ENCODE measurements at places on chromosomes 12 and 14.

DNA sequence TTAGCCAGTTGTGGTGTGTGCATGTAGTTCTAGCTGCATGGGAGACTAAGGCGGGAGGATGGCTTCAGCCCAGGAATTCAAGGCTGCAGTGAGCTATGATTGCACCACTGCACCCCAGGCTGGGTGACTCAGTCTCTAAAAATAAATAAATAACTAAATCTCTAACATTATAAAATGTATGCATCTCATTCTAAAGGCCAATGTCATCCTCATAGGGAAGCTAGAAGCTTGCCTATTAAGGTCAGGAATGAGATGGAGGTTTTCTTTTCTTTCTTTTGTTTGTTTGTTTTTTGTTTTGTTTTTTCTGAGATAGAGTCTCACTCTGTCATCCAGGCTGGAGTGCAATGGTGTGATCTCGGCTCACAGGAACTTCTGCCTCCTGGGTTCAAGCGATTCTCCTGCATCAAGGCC lies 48.8 kb upstream of the PAPLN start:
- no peak for ATAC-seq

DNA sequence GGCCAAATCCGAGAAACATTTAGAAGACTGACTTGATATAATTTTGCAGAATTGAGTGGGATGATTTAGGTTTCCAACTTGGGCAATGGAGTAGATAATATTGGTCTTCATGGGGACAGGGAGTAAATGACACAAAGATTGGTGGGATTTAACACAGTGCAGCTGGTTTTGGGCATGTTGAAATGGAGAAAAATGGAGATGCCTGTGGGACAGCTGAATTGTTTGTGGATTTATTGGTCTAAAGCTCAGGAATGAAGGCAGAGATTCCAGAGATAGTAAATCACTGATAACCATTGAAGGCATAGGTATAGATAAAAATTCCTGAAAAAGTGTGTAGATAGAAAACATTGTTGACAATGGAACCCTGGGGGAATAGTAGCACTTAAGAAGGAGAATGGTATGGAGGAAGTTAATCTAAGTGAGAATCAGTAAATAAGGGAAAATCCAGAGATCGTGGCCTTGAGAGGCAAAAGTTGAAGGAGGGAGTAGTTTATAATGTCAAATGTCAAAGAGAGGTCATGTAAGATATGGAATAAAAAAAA lies 120.9 kb upstream of the ATP2B1 start:
- no peak for ATAC-seq

GRCh38 chr12:52360663-52361271 lies 6.5 kb downstream of the KRT85 start:
- ATAC-seq, result no peak

GRCh38 chr14:20468764-20469241 lies 403 bp upstream of the PNP start:
- ATAC-seq, result no peak

DNA sequence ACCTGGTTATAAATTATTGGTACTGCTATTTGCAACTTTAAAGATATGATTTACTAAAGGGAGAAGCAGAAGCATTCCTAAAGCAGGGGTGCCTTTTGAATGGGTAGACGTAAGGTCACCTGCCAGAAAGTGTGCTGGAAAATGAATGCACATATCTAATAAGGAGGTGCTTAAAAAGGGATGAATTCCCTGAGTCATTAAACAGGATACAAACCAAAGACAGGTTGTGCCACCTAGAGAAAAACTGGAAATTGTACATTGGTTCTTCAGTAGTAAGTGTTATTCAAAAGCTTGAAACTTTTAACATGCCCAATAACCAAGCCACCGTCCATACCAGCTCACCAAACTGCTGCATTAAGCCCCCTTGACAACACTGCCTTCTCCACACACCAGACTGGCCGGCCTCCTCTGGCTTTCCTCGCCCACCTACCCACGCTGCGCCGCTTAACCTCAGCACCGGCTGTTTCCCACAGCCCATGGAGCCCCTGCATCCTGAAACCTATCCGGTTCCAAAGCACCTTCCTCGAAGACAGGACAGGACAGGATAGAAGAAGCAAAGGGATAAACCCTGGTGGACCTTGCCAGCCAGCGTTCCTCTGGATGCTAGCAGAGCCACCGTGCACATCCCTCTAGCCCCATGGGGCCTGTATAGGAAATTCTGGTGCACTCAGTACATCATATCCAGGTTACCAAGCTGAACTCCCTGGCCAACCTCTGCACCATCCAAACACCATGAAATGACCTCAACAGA lies 201.5 kb upstream of the CAND1 start:
- no peak for ATAC-seq

GRCh38 chr14:43031598-43031997 lies 1424.9 kb downstream of the LRFN5 start:
- no peak for ATAC-seq

DNA sequence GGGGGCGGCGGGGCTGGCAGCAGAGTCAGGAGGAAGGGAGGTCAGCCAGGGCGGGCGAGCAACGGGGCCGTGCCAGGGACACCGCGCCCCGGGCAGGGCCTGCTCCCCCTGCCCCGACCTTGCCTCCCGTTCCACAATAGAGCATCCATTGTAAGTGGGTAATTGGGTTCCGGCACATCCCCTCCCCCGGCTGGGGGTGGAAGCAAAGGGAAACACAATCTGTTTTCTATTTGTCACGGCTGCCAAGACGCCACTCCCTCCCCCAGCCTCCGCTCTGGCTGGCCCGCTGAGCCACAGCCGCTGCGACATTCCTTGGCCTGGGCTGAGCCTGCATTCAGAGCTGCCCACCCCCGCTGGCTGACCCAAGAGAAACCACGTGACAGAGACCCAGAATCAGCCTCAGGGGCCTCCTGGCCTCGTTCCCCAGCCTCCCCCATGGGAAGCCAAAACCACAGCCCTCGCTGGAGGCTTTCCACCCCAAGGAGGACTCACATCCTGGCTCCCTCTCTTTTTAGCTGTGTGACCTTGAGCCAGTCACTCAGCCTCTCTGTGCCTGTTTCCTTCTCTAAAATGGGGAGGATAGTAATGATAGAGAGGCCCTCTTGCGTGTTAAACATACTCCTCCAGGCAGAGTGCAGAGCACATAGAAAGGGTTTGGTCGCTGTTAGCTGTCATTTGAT lies 117.6 kb downstream of the SCARB1 start:
- ATAC-seq, result no peak

DNA sequence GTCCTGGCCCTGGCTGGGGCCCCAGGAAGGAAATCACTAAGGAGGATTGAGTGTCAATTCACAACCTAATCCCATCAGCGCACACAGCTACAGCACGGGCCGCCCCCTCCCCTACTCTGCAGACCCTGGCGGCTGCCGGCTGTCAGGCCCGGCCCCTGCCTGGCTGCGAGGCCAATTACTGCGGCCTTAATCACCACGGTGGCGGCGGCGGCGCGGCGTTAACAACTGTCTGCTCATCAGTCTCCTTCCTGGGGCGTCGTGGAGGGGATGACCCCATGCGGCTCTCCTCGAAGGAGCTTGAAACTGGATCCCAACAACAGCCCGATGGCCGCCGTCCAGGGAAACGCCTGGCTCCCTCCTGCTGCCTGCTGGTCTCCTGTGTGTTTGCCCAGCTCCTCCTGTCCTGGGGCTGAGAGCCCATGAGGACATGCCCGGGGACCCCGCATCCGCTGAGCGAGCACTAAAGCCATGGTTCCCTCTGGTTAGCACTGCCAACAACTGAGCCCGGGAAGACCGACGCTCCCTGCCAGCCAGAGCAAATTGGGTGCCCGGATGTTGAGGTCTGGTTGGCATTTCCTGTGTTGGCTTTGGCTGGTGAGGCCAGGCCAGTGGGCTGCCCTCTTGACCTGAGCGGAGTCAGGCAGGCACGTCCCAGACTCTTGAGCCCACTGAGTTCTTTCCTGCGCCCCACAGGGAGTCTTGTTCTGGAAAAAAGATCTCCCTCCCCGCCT lies 21.8 kb upstream of the EIF2B2 start:
- no peak for ATAC-seq

GRCh38 chr14:98290596-98290995 lies 981.4 kb downstream of the BCL11B start:
- ATAC-seq, result peak; percentile 80

GRCh38 chr14:93068711-93069110 lies 47.0 kb downstream of the ITPK1 start:
- no peak for ATAC-seq

GRCh38 chr12:24909667-24910066 lies 39.2 kb downstream of the BCAT1 start:
- ATAC-seq, result peak; percentile 10

DNA sequence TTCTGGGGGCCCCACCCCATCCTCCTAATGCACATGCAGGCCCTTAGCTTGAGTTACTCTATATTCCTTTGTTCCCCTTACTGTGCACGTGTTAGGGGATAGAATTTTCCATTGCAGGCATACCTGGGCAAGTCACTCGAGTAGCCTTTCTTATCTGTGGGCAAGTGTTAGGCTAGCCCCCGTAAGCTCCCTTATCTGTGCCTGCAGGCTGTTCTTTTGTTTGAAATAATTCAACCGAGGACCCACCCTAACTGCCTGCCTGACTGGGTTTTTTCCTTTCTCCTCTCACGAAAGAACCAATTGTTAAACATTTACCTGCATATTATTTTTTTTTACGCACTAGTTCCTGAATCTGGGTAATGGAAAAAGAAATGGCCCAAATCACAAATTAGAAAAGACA lies 21.3 kb upstream of the BCAT1 start:
- no peak for ATAC-seq

GRCh38 chr12:9667403-9668160 lies 1.9 kb upstream of the CLEC2D start:
- peak; percentile 64 for ATAC-seq

GRCh38 chr12:85855305-85855704 lies 18.8 kb upstream of the NTS start:
- ATAC-seq, result no peak

DNA sequence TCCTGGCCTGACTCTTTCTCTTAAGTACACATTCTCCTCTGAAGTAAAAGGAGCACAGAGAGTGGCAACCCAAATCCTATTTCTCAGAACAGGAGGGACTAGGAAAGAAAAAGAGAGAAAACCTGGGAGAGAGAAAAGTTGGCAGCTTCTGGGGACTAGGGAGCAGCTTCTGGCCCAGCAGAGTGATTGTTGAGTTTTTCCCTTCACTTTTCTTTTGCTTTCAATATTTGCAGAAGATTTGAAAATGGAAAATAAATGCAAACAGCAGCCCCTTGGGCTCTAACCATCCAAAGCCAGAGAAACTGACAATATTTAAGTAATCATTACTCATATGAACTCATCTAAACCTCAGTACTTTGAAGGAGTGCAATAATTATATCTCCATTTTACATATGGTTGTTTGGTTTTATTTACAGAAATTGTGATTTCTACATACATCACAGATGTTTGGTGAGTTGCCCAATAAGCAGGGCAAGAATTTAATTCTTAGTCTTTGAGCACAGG lies 28.8 kb upstream of the IGF1 start:
- no peak for ATAC-seq

DNA sequence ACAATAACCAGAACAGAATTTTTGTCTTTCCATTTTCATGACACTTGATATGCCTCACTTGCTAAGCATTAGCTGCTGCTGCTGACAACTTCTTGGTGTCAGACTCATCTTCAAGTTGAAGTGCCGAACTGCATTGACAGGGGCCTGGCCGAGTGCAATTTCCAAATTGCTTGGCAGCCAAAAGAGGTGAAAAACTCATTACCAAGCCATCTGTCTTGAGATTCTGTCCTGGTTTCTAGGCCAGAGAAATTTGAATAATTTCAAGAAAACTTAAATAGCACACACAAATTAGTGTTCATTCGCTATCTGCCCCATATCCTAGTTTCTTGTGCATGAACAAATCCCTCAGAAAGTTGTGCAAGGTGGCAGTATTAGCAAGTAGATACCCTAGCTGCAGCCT lies 165.3 kb upstream of the RASSF8 start:
- ATAC-seq, result no peak

DNA sequence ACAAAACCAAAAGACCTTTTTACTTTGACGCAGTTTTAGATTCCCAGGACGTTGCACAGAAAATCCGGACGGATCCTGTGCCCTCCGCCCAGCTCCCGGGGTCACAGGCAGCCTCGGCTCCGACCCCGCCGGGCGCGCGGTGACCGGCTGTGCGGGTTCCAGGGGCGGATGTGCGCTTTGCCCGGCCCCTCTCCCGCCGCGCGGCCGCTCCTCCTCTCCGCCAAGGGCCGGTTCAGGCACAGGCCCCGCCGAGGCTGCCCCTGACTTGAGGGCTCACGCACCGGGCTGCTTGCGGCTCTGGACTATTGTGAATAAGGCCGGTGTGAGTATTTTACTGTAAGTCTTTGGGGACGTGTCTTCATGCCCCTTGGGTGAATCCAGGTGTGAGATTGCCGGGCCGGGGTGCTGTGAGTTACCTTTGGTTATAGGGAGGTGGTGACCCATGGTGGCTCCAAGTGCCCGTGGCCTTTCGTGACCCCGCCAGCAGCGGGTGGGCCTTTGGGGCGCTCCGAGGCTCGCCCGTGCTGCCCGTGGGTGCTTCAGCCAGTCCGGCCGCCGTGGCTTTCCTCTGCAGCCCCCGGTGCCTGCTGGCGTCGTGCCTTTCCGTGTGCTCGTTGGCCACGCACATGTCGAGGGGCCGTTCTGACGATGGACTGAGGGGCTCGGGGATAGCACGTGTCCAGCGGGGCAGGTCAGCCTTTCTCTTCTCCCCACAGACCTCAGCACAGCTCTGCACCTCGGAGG lies 45.9 kb downstream of the NOC4L start:
- ATAC-seq, result peak; percentile 4

DNA sequence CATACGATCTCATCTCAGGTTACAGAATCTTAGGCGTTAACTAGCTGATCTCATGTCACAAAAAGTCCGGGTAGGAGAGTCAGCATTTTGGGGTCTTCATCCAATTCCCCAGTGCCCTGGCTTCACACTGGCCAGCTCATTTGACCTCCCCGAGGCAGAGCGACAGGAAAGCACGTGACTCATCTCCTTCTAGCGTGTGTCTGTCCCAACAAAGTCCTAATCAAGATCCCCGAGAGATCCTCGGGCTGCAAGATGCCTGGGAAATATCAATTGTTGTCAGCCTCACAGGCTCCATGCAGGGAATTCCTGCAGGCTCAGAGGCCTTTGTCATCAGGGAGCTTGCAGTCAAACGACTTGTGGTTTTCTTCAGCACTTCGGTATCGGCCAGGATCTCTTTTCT lies 57.5 kb downstream of the ZNF664 start:
- ATAC-seq, result no peak

- ATAC-seq, result peak; percentile 80
Measured at GRCh38 chr14:36019126-36019525, 157.4 kb downstream of the PTCSC3 start.

DNA sequence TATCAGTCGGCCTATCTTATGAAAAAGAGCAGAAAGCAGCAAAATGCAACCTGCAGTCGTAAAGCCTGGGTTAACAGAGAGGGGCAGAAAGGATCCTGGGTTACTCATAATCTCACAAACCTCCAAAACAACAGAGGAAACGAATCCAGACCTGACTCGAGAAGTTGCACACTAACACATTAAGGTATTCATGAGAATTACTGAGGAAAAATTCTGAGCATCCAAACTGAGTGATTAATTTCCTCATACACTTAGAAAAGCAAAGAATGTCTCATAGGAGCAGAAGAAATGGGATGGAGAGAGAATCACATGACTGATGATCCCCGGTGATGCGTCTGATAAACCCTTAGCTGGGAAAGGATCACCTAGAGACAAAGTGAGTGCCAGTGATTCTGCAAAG lies 272.5 kb downstream of the TMEM132D start:
- ATAC-seq, result no peak
